ENCODE measurements at places on chromosomes 16 and 17.

DNA sequence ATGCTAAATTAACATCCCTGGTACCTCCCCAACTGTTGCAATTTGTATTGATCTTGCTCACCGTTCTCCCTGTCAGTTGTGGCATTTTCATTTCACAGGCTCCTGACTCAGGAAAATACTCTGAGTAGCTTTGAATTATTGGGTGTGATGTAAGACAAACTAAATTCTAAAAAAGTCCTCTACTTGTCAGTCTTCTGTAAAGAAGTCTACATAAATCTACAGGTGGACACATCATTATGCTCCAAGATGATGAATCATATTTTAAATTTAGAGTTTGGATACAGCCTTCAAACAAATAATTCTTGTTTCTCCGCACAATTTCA is 47.2 kb downstream of the MARCHF10 start:
- DNase-seq, result no peak

DNA sequence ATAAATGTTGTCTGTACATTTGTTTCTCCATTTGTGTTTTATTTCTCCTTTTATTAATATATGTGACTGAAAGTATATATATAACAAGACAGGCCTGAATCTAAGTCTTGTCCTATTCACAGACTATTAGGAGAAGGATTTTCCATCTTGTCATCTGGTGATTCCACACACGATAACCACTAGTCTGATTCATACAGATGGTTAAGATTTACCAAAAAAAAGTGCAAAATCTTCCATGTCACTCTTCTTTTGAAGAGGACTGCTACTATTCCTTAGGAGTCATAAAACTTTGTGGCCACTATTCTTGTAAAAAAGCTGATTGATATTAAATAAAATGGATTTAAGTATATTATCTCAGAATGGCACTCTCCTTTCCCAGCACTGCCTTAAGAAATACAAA is 156.3 kb downstream of the ITFG1 start:
- no peak for DNase-seq

GRCh38 chr16:11485676-11486075 is 101.0 kb downstream of the LITAF start:
- DNase-seq, result no peak

DNA sequence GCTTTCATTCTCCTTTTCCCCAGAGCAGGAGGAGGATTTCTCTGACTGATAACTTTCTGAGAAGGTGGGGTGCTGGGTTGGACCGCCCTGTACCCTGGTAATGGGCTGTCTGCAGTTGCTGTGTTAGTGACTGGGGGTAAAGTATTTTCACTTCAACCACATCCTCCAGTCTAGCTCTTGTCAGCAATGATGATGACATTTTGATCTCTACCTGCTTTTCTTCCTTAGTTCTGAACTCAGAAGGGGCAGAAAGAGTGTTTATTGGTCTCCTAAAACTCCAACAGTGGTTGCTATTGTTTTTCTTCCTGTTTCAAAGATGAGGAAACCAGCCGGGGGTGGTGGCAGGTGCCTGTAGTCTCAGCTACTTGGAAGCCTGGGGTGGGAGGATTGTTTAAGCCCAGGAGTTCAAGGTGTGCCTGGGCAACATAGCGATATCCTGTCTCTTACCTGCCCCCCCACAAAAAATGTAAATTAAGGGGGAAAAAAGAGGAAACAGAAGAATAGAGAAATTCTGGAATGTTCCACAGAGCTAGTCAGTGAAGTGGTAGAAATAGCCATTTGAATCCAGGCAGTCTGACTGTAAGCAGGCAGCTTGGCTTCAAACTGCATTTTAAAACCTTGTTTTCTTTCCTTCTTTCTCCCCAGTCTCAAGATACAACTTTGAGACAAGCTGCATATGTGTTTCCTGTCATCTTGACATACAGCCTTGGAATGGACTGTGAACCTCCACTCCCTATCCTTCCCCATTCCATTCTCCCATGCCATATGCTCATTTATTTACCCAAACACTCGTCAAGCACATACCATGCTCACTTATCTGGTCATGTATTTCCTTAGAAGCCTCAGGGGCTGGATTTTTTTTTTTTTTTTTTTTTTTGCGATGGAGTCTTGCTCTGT is 3.3 kb upstream of the N4BP1 start:
- peak; percentile 30 for DNase-seq

DNA sequence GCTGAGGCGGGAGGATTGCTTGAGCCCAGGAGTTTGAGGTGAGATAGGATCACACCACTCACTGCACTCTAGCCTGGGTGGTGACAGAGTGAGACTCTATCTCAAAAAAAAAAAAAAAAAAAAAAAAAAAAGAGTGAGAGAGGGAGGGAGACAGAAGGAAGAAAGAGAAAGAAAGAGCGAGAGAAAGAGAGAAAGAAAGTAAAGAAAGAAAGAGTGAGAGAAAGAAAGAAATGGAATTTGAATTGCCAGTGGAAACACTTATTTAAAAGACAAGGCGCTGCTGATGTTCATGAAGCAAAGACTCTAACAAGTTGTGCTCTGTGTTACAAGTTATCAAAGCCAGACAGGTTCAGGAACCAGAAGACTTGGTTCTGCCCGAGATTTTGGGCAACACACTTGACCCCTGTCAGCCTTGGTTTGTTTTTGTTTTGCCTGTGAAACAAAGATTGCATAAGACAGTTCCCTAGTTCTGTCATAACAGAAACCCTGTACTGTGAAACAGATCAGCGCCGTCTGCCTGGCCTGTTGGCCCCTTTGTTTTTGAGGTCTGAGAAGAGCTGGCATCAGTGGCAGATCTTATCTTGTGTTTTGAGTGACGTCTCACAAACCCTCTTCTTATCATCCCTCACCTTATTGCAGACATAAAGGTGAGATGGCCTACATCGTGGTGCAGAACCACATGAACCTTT is 55.4 kb upstream of the ENDOV start:
- DNase-seq, result no peak

GRCh38 chr17:17161121-17161520 is 45.0 kb downstream of the PLD6 start:
- no peak for DNase-seq

- no peak for DNase-seq
Observed at GRCh38 chr16:2902337-2903130, 9.2 kb upstream of the FLYWCH1 start.

DNA sequence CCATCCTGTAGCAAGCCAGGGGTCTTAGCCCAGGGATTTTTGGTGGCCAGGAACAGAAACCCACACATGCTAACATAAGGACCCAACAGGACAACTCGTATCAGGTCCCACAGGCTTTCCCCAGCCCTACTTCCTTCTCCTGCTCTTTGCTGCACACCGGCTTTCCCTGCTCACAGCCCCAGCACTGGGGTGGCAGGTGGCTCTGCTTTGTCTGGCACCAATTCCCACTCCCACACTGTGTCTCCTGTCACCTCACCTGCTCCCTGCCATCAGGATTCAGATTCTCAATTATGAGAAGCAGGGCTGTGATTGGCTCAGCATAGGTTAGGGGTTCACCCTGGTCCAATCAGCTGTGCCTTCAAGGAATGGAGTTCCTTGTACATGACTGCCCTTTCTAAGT is 94.1 kb downstream of the TMEM132E start:
- DNase-seq, result no peak

- no peak for DNase-seq
Observed at GRCh38 chr16:27980919-27981700, 82.4 kb downstream of the GSG1L start.

GRCh38 chr17:49915670-49916069 is 53.3 kb upstream of the DLX4 start:
- DNase-seq, result no peak

DNA sequence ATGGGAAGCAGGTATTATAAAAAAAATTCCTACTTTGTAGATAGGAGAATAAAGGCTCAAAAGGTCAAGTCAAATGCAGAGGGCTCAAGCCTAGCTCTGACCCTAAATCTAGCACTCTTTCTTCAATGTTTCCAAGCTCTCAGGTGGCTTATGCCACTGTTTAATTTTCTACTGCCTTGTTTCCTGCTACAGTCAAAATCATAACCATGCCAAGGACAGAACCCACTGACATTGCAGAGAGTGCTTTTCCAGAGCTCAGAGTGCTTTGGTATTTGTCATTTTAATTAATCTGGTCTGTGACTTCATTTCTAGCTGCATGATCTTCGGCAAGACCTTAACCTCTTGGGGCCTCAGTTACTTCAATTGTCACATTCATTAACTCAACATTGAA is 344.7 kb downstream of the CA10 start:
- DNase-seq, result no peak

DNA sequence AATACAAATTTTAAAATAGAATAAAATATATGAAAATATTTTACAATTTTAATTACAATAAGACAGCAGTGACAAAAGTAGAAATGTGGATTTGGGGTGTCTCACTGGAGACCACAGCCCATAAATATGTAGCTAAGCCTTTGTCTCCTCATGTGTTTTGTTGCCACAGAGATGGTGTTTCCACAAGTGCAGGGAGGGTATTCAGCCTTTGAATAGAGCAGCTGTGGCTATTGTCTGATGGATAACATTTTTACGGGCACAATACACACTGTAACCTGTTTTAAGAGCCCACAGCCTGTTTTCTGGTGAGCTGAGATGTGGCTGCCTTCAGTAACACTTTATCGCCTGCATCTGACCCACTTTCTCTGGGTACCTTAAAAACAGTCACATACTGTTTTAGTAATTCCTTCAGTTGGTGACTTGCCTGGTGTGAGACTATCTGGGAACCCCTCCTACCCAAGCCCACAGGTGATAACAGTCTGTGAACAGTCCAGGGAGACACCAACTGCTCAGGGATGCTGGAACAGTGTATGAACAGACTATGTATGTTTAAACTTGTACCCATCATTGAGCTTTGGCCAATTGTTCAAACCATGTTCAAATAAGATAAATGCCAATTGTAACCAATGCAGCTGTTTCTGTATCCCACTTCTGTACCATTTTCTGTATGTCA is 7.8 kb upstream of the AHSP start:
- no peak for DNase-seq

DNA sequence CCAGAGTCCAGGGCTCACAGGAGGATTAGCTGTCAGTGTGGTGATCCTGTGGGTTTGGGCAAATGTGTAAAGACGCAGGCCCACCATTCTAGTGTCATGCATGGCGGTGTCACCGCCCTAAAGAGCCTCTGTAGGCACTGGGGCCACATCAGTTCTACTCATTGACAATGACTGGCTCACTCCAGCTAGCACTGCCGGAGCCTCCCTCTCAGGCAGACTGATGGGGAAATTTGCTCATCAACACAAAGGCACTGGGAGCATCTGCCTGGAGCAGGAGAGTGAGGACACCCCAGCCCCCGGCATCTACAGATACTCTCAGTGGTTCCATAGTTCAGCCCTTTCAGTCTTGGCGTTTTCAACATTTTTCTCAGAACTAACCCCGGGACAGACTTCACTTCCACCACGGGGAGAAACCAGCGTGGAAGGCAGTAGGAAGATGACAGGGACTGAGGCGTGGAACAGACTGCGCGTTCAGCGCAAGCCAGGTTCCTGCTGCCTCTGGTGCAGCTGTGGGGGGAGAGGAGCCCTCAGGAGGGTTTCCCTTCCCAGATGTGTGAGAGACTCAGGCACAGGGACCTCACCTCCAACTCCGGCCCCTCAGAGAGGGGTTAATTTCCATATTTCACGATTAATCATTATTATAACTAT is 256.6 kb downstream of the RBFOX3 start:
- DNase-seq, result no peak

DNA sequence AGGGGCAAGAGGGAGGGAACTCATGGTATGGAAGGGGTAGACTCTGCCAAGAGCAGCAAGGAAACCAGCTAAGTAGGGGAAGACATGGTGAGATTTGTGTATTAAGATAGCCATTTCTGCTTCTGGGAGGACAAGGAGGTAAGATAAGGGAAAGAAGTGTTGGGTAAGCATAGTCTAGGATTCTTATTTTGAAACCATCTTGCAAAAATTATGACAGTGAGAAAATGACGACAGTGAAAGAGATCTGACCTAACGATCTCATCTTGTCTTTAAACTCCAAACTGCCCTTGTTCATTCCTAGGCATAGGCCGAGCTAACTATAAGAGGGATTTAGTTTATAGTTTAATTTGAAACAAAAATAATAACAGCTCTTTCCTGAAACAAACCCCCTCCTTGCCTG is 5.6 kb upstream of the RBL2 start:
- DNase-seq, result no peak

GRCh38 chr16:22734368-22734767 is 79.6 kb upstream of the HS3ST2 start:
- no peak for DNase-seq

DNA sequence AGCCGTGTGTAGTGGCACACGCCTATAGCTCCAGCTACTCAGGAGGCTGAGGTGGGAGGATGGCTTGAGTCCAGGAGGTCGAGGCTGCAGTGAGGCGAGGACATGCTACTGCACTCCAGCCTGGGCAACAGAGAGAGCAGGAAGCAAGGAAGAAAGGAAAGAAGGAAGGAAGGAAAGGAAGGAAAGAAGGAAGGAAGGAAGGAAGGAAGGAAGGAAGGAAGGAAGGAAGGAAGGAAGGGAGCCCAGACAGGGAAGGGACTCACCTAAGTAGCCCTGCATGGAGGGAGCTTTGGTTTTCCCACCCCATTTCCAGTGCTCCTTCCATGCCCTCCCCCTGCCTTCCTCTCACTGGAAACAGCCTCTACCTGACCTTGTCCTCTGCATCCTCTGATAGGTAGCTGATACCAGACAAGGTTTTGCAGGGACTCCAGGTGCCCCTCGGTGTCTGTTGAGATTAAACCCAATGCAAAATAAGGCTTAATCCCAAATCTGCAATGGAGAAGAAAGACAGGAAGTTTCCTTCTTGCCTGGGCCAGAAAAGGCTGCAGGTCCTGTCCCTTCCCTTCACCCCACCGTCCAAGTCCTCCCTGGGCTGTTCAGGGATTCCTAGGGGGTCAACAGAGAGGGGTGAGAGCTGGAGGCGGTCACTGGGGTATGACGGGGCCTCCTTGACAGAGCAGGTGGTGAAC is 21.5 kb upstream of the CA4 start:
- DNase-seq, result no peak

DNA sequence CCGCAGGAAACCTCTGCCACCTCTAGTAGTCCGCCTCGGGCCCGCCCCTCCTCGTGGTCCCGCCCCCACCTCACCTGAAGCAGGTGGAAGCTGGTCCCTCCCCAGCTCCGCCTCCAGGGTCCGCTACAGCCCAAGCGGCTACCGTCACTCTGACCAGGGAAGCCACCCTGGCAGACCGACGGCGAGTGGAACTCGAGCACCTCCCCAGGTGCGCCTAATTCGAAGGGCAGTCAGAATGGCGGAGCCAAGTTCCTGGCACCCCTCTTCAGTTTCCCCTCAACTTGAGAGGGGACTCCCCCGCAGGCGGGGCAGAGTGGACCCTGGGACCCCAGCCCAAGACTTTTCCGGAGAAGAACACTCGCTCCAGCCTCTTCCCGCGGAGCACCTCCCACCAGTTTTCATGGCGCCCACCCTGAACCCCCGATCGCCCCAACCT is 507 bp downstream of the FHOD1 start:
- no peak for DNase-seq

GRCh38 chr16:50878536-50878935 is 136.7 kb downstream of the CYLD start:
- no peak for DNase-seq

- DNase-seq, result no peak
Observed at GRCh38 chr16:414395-415169, 10.9 kb upstream of the RAB11FIP3 start.

- no peak for DNase-seq
Observed at GRCh38 chr17:42521666-42522262, 14.3 kb upstream of the NAGLU start.

GRCh38 chr16:72171236-72171635 is 719 bp downstream of the PMFBP1 start:
- DNase-seq, result no peak

GRCh38 chr16:84581158-84581557 is 36.7 kb downstream of the COTL1 start:
- DNase-seq, result no peak

Measured in GM06990 (cell line).